ENCODE measurements at places on chromosomes 13 and 19. TPM values are rescaled to one million over a fixed set of nuclear protein-coding genes. Genes with fewer than 3 reads are reported as not detected.

- DNase-seq: no peak
Observed at GRCh38 chr19:33397536-33398360, 24.2 kb downstream of the CEBPG start.

- DNase-seq: no peak
Observed at GRCh38 chr19:46180701-46181387, 32.8 kb downstream of the IGFL2 start.

DNA sequence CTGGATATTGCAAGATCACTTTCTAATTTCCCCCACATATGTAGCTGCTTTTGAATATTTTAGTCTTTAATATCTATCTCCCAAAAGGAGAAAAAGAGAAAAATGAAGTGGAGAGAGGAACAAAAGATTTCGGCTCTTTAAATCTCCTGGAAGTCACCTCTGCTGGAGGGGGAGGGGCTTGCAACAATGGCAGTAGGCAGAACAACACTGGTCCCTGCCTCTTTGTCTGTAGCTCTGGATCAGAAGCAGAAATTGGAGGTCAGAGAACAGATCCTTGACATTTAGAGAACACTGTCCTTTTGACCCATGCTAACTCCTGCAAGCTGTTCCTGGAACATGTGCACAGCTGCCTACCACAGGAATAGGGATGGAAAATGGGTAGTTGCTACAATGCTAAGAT, 86.7 kb upstream of the GPR12 start:
- no peak for DNase-seq

DNA sequence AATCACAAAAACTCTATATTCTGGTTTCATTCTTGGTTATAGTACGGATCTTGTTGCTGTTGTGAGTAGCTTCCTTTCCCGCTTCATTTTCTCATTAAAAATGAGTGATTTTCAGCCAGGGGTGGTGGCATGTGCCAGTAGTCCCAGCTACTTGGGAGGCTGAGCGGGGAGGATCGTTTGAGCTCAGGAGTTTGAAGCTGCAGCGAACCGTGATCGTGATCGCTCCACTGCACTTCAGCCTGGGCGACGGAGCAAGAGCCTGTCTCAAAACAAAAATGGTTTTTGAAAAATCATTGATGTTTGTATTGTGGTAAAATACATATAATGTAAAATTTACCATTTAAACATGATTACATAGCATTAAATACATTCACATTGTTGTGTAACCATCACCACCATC, 71.6 kb upstream of the TM9SF2 start:
- no peak for DNase-seq

DNA sequence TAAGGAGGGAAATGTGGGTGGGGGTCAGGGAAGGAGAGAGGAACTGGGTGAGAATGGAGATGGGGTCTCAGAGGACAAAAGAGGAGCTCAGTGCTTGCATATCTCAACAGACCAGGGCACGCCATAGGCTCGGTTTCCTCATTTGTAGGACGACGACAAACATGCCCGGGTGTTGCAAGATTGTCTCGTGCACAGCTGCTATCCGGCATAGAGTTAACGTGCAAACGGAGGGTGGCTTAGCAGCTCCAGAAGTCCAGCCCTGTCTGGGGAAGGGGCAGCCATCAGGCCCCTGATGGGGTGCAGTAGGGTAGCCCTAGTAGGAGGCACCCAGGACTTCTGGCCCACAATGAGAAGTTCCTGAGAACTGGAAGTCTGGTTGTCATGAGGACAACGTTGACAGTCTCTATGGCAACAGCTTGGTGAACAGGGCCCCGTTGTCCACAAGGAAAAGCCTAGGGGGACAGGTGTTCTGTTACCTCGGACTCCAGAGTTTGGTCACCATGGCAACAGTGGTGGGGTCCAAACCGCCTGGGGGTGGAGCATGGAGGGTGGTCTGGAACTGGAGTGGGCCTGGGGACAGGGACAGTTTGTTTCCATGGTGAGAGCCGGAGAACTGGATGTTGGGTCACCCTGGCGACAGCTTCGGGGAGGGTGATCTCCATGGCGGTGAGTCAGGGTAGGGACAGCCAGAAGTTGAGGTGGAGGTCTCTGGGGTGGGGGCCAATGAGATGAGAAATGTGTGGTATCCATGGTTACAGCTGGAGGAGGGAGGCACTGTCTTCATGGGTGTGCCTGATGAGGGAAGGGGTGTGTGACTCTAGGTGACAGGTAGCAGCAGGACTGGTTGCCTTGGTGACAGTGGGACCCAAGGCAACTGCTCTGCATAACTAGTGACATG, 16.8 kb downstream of the TM6SF2 start:
- DNase-seq: no peak

DNA sequence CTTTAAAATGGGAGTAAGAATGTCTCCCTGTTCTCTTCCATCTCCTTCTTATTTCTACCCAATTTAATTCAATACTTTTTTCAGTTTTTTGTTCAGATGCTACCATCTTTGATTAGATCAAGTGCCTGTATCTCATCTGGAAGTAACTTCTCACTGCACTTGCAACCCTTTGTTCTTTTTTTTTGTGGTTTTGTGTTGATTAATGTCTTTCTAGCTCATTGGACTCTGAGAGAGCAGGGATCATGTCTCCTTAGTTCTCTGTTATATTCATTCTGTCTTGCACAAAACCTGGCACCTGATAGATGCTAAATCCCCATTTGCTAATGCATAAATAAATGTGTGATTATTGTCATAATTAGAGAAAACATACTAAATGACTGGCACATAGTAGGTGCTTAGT, 834 bp upstream of the ITGBL1 start:
- DNase-seq: no peak

GRCh38 chr13:113083402-113084061, 22.1 kb upstream of the F7 start:
- DNase-seq: no peak

FPR1 gene
- not detected for total RNA-seq

C19orf67 gene
- not detected for total RNA-seq

OVOL3 gene
- not detected for total RNA-seq

NCR1 gene
- total RNA-seq: not detected
